Stimulated activated CD8-positive, alpha-beta memory T cell treated with anti-CD3 and anti-CD28 coated beads, Interleukin-2, amount 100 ng/mL, for 48 hours (primary cell): ENCODE measurements at places on chromosomes 11 and 22.

DNA sequence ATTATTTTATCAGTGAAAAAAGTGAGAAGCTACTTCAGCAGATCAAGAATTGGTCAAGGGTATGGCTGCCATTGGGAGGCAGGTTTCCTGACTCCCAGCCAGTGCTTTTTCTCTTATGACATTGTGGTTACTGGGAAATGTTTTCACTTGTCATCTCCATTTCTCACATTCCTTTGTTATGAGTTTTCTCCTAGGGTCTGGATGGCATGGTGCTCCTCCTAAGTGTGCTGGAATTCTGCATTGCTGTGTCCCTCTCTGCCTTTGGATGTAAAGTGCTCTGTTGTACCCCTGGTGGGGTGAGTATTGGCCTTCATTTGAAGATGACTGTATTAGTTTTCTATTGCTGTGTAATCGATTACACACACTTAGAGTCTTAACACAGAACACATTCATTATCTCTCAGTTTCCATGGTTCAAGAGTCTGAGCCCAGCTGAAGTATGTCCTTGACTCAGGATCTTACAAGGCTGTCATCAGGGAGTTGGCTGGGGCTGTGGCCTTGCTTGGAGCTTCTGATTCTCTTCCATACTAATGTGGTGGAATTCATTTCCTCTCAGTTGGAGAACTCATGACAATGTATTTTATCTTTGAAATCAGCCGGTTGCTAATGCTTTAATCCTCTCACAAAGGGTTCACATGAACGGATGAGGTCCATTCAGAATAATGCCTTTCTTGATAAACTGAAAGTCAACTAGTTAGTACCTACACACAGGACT, 21.0 kb upstream of the MS4A6E start:
- DNase-seq = no peak

DNA sequence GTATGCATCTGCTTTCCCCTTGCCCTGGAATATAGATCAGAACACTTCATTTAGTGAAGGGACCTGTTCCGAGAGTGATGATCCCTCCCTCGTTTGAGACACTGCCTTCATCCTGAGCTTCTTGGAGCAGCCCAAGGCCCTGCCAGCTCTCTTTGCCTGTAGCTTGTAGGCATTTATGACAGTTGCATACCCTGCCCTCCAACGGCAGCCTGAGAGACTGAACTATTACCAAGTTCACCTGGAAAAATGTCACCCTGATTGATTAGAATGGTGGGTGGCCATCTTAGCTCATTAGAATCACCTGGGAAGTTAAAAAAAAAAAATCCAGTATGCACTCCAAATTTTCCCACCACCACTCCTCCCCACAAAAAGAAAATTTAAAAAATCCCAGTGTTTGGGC, 1.5 kb downstream of the MICAL3 start:
- no peak for DNase-seq

GRCh38 chr11:7384691-7385090, 100.6 kb upstream of the OLFML1 start:
- no peak for DNase-seq

DNA sequence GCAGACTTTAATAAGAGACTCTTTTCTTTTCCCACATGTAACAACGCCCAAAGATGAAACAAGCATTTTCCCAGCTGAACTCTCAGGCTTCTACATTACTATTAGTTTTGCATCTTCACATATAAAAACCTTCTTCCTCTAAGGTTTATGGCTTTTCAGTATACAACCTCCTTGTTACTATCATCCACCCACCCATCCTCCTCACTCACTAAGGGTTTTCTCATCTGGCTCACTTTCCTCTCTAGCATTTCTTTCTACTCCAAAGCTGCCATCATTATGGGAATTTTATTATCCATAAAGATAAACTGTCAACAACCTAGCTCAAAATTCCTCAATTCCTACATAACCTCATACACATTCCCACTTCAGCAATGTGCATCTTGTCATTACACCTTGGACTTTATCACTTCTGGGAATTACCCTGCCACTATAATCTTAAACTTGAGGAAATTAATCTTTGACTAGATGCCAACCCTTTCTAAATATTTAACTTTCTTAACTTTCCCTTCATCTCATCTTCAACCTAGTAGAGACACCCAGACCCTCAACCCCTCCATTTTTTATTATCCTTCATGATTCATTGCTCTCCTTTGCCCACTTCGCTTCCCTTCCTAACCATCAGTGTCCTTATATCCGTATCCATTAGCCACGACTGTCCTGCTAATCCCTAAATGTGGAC, 30.9 kb downstream of the MTMR2 start:
- no peak for DNase-seq

DNA sequence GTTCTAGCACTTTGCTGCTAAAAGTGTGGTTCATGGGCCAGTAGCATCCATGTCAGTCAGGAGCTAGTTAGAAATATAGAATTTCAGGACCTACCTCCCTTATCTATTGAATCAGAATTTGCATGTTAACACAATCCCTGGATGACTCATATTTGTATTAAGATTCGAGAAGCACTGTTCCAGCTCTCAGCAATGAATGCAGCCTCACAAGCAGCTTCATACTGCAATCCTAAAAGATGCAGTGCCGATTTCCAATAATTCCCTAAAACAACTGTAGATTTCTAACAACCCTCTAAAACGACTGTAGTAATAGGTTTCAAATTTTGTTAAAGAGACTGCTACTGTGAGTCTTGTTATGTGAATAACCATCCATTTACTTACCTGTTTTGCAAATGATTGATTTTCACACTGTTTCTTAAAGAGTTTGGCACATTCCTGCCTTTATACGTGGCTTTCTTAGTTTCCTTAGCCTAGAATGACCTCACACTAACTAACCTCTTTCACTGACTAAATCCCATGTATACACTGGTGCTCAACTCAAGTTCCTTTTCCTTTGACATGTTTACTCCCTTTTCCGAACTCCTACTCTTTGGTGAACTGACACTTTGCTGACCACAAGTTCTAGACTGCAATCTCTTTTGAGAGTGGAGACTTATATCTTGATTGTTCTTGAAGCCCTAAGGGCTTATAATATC, 511.8 kb downstream of the METTL15 start:
- DNase-seq = no peak

- no peak for DNase-seq
Observed at GRCh38 chr11:102306048-102306597, 11.2 kb upstream of the BIRC3 start.

GRCh38 chr11:21072558-21072957, 403.2 kb downstream of the NELL1 start:
- DNase-seq = no peak

DNA sequence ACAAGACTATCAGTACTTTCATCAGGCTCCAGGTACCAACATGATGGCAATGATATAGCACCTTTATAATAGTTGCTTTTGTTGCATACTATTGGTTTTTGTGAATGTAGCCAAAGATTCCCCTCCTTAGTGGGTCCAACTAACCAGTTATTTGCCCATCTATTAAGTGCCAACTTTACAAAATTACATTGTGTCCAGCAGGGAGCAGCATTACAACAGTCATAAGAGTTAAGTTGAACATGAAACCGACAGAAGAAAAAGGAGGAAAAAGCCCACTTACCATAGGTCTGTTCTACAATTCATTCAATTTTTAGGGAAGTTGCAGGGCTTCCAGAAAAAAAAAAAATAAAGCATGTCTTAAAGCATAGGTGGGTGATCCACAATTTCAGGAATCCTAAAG, 21.6 kb downstream of the IMMP1L start:
- DNase-seq = no peak

- no peak for DNase-seq
Observed at GRCh38 chr11:1978720-1979473, 18.7 kb downstream of the H19 start.

DNA sequence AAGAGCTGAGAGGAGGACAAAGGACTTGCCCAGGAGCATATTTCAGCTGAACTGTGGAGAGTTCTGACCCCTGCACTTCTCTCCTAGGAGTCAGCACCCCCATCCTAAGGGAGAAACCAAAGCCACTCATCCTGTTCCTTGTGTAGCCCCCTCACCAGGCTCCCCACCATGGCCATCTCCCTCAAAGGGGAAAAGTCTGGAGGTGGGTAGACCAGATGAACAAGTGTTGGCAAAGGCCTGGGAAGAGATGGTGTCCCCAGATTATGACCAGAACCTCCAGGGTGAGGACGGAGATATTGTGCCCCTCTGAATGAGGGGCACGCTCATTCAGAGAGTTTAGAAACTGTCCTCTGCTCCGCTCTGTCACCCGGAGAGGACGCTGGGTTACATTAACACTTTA, 880.0 kb downstream of the BRD1 start:
- DNase-seq = no peak
